Fibroblast of the aortic adventitia (primary cell): ENCODE measurements at places on chromosomes 16 and 17.

- no peak for DNase-seq
These were observed 56.5 kb downstream of the ACTG1 start for GRCh38 chr17:81456091-81456490.

DNA sequence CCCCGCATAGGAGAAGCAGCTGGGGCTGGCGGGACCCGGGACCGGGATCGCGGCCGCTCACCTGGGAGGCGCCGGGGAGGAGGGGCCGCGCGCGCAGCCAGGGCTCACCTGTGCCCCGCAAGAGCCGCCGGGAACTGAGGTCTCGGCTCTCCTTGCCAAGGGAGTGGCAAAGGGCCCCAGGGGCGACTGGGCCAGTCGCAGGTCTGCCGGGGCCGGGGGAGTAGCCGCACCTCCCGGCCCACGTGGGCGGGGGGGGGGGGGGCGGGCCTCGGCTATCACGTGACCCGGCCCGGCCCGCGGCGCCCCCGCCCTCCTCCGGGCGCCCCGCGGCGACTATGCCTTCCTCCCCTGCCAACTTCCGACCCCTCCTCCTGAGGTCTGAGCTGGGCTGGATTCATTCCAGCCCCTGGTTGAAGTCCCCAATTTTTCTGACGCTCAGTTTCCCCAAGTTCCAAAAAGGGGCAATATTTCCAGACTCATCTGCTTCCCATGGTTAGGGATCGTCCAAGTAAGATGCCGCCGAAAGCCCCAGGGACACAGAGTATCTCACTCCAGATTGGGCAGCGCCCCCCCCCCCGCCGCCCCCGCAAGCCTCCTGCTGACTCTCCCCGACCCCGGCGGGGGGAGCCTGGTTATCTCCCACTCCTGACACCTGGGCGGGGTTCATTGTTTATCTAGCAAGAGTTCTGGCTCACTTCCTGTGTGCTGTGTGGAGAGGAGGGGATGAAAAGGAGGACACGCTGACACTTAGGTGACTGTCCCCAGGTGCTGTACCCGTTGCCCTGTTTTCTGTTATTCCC, at the start of gene TMC6:
TSS of gene TMC6 (minus strand) at position 205 of the 800 bp plus-strand sequence. CDS start 1,923 bp downstream, outside the sequence.
- no peak for DNase-seq

GRCh38 chr16:14486520-14487303, 143.3 kb downstream of the PARN start:
- peak; percentile 98 for DNase-seq

DNA sequence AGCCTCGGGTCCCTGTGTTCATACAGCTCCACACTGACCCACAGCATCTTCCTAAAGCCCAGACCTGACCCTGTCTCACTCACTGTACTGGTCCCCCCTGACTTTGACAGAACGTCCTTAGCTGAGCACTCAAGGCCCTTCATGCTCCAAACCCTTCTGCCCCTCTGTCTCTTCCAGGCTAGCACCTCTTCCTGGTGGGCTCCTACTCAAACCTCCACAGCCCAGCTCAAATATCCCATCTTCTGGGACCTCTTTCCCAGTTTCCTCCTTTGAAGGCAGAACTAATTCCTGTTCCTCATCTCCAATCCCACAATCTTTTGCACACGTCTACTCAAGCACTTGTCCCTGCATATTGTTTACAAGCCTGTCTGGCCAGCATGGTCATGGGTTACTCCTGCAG, 8.8 kb downstream of the GRIN2C start:
- DNase-seq, result no peak

DNA sequence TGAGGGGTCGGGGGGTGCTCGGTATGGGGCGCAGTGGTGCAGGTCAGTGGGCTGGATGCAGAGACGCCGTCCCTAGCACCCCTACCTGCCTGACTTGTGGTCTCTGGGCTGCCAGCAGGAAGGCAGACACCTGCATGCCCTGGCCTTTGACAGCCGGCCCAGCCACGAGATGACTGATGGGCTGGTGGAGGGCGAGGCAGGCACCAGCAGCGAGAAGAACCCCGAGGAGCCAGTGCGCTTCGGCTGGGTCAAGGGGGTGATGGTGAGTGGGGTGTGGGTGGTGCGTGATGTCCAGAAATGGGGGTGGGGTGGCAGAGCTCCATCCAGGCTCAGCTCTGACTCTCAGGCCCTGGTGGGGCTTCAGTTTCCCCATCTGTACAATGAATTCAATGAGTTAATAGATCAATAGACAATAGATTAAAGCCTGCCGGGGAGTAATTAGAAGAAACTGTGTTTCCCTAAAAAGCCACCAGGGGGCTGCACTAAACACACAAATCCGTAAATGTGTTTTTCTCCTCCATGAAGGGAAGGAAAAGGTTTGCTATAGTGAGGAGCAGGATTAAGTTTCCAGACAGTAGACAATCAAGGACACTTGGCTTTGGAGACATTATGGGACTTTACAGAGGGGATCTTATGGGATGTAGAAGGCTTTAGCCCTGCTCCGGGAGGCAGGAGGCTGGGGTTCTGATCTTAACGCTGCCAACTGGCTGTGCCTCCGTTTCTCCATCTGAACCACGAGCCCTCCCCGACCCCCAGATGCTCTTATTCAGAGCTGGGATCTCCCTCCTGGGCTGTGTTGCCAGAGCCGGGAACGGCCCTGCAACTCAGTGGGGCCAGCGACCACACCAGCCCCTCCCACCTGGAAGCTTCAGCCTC, 2.2 kb downstream of the SLC12A3 start:
- DNase-seq, result peak; percentile 86

DNA sequence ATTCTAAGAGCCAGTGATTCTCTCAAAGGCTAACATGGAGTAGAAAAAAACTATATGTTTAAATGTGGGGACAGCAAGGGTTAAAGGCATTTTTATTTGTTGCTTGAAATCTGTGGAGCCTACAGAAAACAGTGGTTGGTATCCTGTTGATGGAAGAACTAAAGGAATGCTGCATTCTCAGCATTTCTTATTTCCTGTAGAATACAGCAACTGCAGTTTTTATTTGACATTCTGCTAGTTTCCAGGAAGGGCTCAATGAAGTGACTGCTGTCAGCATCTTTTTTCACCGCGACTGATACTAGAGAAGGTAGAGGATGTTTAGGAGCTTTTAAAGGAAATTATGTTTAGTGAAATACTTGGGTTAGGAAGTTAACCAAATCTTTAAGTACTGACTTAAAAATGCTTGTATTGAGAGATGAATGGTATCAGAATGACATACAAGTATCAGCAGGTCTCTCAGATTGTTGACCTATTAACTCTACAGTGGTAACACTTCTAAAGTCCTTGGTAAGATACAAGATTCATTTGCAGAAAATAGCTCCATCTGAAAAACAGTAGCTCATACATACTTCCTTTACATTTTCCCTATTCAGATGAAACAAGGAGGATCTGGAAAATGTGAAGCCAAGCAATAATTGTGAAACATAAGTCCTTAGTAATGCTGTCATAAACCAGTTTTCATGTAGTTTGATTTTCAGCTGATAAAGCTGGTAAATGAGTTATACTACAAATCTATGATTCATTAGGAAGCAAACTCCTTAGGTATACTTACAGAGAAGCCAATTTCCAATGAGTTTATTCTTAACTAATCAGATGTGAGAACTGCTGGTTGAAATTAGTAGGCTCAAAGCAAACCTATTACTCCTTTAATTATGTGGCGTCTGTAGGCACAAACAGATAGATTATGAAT, 15.2 kb downstream of the CLTC start:
- DNase-seq, result no peak

- peak; percentile 19 for DNase-seq
These were observed 41.0 kb downstream of the TADA2A start for GRCh38 chr17:37447641-37448040.

DNA sequence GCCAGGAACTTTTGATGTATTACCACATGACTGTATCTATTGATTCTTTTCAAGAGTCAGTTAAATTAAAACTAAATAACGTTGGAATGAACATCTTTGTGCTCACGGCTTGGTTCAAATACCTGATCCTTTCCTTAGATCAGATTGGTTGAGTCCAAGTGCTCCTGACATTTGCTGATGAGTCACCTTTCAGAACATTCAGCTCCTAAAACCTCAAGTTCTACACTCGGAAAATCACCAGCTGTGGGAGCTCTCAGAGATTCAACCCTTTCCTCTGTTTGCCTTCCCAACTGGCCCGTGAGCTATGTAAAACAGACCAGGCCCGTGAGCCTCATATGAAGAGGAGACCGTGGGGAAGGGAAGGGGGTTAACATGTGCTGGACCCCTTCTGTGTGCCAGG, 68.1 kb downstream of the RTN4RL1 start:
- DNase-seq, result no peak

DNA sequence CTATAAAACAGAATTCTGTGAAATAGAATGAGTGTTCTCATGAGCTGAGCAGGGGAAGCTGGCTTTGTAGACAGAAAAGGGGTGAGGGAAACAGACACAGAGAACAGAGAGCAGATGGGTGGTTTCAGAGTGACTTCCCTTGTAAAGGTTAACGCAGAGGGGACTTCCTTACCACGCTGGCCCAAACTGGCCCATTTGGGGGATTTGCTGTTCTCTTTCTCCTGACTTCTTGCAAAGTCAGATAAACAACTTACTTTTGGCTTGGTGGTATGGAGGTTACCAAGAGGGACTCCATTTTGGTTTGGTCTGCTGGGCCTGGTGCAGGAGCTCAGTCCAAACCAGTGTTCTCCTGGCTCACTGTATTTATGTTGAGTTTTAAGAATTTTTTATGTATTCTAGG, 48.4 kb downstream of the SEC14L1 start:
- DNase-seq, result no peak

- DNase-seq, result no peak
These were observed 28.0 kb downstream of the PPL start for GRCh38 chr16:4908854-4909401.

GRCh38 chr16:83328936-83329335, 478.8 kb upstream of the HSBP1 start:
- no peak for DNase-seq

GRCh38 chr16:82059161-82059982, 24.3 kb downstream of the HSD17B2 start:
- DNase-seq, result no peak

DNA sequence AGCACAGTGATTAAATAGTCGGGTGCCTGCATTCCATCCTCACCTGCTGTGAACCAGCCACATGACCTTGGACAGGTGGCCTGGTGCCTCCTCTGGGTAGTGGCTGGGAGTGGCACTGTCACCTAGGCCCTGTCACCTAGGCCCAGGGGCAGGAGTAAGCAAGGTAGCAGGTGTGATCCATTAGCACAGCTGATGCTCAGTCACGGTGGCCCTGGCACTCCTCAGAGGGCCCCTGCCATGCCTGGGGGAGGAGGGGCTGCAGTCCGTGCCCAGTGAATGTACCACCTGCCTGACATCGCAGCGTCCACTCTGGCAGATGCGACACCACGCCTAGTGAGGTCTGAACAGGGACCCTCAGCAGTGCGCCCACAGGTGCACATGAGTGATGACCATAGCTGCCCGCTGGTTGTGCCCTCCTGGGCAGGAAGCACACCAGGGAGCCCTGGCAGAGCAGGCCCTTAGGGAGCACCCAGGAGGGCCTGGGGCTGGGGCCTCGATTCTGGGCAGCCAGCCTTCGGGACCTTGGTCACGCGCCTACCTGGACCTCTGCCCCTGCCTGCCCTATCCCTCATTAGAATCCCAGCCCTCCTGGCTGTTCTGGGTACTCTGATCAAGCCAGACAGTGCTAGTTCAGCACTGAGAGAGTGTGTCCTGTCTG, 33.1 kb upstream of the CRISPLD2 start:
- DNase-seq, result no peak

DNA sequence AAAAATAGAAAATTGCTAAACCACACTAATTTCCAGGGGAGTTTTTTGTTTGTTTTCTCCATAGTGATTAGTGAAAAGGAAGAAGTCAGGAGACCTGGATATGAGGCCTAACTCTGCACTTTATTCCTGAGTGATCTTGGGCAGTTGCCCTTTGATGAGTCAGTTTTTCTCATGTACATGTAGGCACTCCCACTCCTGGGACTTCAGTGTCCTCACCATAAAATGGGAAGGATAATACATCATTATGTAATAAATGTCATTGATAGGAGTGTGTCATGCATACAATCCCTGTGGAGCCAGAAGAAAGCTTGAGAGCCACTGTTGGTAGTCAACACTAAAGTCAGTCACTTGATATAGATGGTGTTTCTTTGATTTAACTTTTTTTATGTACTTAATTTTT, 32.5 kb downstream of the WIPF2 start:
- DNase-seq, result peak; percentile 82
